ENCODE measurements at places on chromosomes 1 and 21.
A peak's percentile ranks its signal among the peaks of the same experiment; 100 is the strongest.

- no peak for DNase-seq
Observed at GRCh38 chr1:234701737-234702341, 91.9 kb upstream of the IRF2BP2 start.

DNA sequence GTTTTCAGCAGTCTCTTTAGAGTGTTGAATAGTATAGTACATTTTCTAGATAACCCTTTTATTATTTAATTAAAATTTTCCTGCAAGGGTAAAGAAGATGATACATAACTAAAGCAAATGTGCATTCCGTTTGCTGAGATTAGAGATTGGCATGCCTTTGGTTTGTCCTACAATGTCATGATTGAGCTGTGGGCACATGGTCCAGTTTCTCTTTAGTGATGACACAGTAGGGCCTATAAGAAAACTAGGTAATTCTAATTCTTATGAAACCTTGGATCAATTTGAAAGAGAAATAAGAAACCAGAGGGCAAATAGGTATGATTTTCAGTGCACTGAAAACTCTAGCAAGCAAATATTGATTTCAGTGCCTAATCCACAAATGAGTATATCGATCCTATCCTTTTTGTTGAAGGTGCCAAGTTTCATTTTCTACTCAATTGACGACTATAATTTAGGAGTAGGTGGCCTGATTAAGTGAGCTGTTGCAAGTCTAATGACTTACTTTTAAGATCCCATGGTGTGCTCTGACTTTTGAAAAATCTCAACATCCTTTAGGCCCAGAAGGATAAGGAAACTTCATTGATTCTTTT, 128.0 kb upstream of the KCNK1 start:
- no peak for DNase-seq

GRCh38 chr1:202954057-202954745, 3.9 kb downstream of the ADIPOR1 start:
- DNase-seq = no peak

DNA sequence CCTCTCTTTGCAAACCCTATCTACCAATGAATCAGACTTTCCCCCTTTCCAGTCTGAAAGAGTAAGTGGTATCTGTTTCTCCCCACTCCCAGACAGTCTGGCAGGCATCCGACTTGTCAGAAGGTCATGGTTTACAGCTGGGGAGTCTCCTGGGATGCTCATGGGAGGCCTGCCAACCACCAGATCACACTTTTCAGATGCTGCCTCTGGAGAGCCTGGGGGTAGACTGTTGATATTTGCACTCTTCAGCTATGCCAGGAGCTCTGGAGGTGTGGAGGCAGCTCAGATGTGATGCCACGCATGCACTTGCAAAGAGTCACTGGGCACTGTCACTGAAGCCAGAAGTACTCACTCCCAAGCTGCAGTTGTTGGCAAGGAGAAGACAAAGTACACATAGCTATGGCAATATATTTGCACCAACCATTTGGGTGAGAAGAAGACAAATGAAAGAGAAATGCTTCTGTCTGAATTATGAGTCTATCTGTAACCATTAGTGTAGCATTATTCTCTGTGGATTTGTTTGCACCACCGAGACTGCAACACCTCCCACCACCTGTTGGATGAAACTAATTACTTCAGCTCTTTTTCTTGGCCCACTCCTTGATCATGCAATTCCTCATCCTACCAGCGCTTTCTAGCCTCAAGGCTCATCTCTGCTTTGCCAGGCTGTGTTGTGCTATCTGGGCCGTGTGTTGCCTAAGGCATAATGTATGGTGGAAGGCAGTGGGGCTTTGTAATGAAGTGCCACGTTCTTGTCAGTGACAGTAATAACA, 133.0 kb upstream of the SPAG17 start:
- DNase-seq = no peak

GRCh38 chr1:157504646-157505045, 47.7 kb downstream of the FCRL5 start:
- DNase-seq = no peak

DNA sequence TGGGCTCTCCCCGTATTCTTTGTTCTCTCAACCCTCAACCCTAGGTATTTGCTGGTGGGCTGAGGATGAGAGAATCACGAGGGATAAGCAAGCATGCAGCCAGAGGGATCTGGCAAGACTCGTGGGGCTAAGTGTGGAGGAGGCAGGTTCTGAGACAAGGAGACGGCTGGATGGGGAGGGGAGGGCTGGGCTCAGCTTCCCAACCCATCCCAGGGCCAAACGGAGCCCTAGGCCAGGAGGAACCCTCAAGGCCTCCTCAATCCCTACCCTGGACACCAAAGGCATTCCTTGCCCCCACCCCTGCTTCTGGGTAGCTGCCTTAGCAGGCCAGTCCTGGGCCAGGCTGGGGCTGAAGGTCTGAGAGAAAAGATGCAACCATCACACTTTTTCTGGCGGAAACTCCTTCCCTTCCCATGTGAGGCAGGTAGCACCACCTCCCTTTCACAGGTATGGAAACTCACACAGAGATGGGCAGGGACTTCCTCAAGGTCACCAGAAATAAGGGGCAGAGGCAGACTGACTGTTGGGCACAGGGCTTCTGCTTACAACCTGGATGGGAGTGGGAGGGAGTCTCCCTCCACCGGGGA, 6.2 kb downstream of the MEF2D start:
- DNase-seq = no peak

DNA sequence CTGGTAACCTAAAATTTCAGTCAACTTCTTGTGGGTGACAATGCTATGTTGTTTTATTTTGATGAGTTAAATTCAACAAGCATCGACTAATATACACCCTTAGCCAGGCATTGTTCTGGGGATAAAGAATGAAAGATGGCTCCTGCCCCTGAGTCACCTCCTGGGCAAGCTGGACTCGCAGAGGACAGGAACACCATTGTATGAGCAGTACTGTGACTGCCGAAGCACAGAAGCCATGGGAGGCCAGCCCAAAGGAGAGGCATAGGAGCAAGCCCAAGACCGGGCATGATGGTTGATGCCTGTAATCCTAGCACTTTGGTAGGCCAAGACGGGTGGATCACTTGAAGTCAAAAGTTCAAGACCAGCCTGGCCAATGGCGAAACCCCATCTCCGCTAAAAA, 555.2 kb downstream of the OMA1 start:
- no peak for DNase-seq

DNA sequence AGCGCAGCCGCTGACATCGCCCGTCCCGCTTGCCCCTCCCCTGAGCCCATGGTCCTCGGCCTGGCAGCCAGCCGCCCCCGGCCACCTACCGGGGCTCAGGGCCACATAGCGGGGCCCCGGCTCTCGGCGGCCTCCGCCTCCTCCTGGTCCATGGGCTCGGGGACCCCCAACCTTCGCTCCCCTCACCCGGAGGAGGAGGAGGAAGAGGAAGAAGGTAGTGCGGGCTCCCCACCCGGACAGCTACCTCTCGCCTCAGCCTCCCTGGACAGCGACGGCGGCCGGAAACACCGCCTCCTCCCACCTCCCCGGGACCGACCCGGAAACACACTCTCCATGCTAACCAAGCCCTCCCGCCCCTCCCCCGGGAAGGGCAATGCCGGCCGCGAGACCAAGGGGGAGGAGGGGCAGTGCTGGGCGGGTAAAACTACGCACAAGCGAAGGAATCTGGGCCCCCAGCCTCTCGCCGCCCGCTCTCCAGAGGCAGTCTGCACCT, at the start of gene KIAA0319L:
Gene KIAA0319L (minus strand): TSS at position 286 of the 493 bp plus-strand sequence. CDS start 2,912 bp downstream, outside the sequence.
- DNase-seq = no peak

GRCh38 chr1:235919833-235920441, 53.2 kb upstream of the LYST start:
- peak; percentile 63 for DNase-seq

DNA sequence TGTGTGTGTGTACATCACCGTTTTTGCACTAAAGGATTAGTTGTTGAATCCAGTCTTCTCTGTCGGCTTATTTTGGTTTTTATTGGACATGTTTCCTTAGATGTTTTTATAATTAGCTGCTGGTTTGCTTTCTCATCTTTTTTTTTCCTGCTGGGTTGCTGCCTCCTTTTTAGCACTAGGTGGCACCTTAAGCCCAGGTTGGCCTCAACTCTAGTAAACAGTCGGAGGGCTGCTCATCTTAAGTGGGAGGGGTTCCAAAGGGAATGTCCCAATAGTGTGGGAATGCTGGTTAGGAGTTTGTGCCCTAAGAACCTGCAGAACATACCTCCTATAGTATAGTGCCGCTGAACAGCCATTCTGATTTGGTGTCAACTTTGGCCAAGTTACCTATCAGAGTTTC, 570.1 kb upstream of the CXADR start:
- no peak for DNase-seq

GRCh38 chr1:32014948-32015273, 1.2 kb downstream of the KHDRBS1 start:
- no peak for DNase-seq

DNA sequence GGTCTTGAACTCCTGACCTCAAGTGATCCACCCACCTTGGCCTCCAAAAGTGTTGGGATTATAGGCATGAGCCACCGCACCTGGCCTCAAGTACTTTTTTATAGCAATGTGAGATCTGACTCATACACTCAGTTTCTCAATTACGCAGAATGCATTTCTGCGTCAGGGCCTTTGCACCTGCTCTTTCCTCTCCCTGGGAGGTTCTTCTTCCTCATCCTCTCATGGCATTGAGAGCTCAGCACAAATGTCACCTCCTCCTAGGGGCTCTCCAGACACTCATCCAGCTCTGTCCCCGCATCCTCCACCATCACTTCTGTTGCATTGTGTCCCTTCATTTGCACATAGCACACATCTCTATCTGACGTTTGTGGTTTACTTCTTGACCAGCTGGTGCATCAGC, 418.8 kb downstream of the PTPRU start:
- DNase-seq = no peak

GRCh38 chr1:11044086-11044848, 2.8 kb downstream of the MASP2 start:
- no peak for DNase-seq

GRCh38 chr1:100229681-100230443, 19.8 kb downstream of the DBT start:
- DNase-seq = no peak

GRCh38 chr1:36913016-36913415, 121.3 kb downstream of the GRIK3 start:
- DNase-seq = no peak

DNA sequence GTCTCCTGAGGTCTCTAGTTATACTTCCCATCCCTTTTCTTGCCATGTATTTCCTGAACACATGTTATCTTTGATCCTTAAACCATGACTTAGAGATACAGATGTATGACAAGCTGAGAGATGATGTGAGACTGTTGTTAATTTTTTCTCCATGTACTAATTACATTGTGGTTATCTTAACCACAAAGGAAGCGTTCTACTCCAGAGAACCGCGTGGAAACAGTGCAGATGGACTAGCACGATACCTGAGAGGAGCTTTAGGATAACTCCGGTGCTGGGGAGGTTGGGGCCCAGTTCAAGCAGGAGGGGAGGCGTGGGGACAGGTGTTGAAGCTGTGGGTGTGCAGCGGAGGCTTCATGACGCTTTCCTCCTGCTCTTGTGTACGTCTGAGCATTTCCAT, 17.5 kb downstream of the PDE9A start:
- no peak for DNase-seq

DNA sequence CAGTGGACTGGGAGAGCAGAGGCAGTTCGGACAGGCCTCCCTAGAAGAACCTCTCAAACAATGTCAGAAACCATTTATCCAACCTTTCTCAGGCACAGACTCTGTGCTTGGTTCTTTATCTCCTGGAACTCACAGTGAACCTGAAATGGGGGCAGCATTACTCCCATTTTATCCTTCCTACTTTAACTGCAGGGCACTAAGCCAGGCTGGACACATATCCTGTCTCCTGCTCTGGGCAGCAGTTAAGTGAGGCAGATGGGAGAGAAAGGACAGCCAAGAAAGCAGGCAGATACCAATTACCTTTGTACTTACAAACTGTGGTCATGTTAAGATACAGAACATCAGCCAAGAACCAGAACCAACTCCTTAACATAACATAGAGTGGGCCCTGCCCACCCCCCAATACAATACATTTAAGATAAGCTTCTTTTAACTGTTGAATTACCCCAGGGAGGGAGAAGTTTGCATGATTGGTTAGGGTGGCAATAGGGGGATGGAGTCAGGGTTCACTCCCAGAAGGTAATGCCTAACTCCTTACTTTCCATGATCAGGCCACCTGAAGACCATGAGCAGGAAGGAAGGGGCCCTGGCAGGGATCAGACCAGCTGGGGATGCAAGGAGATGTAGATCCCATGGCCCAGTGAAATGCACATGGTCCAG, 10.9 kb downstream of the KDF1 start:
- no peak for DNase-seq

DNA sequence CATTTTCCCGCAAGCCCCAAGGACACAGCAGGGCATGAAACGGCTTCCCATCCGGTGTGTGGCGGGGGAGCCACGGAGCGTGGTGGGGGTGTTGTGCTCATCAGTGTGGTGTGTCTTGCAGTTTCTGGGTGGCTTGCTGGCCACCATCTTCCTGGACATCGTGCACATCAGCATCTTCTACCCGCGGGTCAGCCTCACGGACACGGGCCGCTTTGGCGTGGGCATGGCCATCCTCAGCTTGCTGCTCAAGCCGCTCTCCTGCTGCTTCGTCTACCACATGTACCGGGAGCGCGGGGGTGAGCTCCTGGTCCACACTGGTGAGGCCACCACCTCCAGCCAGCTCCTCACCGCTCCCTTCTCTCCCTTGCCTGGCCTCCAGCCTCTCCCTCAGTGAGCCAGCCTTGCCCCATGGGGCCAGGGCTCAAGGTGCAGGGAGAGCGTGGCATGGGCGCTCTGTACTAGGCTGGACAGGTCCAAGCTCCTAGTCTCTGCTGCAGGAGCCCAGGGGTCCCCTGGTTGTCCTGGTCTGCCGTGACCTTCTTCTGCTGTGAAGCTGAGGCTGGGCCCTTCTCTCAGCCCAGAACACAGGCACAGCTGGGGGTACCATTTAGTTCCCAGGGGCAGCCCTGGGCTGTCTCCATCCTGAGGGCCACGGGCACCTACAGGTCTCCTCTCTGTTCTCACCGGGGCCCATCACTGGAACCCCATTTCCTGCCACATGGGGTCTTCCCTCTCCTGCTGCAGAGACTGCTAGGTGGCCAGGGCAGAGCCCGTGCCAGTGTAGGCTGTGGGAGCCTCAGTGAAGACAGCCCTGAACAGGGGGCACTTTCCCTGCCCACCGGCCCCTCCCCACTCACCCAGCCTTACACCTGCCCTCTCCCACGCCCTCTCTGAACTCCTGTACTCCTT, 12.6 kb downstream of the AGTRAP start:
- DNase-seq = no peak

GRCh38 chr21:42374457-42374856, 8.1 kb upstream of the TFF1 start:
- no peak for DNase-seq

DNA sequence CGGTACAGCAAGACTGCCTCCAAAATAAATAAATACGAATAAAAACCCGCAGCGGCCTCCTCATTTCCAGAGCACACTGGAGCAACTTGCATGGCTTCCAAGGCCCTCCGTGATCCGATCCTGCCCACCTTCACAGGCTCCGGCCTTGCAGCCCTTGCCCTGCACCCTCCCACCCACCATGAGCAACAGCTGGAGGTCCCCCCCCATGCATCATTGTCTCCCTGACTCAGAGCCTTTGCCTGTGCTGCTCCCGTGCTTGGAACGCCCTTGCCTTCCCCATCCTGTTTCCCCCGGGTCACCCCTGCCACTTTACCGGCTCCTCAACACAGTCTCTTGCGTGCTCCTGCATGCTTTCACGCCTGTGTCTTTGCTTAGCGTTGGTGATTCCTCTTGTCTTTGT, 71.0 kb upstream of the ANGPTL1 start:
- DNase-seq = no peak

GRCh38 chr1:248748211-248748610, 7.3 kb downstream of the LYPD8 start:
- DNase-seq = no peak
